H1 (cell line): ENCODE measurements at places on chromosomes 13 and 19.

- no peak for DNase-seq
Observed at GRCh38 chr13:99391781-99392469, 84.7 kb upstream of the GPR183 start.

DNA sequence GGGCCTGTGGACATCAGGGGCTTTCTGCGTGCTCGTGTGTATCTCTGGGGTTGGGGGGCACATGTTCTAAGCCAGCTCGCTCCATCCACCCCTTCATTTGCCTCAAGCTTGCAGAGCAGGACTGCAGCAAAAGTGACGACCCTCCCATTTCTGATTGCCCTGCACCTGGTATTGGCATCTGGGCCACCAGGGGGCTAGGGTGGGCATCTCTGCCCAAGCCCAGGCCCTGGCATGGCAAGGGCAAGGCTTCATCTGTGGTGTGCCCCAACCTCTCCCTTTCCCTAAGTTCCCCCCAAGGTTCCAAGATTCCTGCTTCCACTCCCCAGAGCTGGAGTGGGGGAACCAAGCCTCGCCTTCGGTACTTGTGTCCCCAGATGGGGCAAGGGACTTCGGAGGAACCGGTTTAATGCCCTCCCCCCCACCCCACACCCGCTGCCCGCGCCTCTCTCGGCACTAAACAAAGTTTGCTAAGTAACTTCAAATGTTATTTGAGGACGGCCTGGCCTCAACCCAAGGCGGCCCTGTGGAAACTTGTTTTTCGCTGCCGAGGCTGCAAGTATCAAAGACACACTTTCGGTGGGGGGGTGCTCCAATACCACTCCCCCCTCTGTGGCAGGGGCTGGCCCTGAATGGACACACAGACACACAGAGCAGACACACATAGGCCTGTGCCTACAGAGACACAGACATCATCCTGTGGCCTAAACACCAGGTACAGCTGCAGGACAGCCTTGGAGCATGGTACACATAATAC is 12.2 kb downstream of the NFIX start:
- no peak for DNase-seq

DNA sequence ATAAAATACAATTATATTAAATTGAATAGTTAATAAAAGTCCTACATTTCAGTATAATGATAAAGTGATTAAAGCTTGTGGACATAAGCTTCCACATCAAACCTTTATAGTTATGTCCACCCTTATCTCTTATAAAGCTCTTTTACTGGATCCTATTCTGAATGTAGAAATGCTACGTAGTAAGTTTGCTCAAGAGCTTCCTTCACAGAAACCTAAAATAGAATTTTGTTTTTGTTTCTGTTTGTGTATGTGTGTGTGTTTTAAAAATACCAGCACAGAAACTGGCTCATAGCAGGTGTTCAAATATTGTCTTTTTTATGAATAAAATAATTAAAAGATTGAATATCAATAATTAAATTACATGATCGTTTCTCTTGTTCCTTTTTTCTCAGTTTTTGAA is 21.0 kb upstream of the UFM1 start:
- DNase-seq, result no peak

GRCh38 chr13:99299256-99299919 is 7.8 kb downstream of the GPR183 start:
- no peak for DNase-seq

- no peak for DNase-seq
Observed at GRCh38 chr13:108961542-108962125, 332.2 kb downstream of the MYO16 start.

- no peak for DNase-seq
Observed at GRCh38 chr19:610801-611480, 21.3 kb downstream of the HCN2 start.

DNA sequence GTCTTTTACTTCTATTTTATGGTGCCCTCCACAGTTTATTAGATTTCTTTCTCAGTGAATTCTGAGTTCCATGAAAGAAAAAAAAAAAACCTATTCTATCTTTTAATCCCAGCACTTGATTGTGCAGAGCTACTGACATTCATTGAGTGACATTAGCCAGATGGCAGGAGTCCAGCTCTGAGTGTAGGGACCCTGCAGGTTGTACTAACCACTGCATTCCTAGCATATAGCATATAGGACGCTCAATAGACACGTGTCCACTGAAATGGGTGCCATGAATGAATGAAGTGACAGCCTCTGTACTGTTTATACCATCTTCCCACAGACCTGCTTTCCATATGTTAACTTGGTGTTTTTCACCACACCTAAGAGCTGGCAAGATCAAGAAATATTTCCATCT is 206.3 kb downstream of the RAP2A start:
- no peak for DNase-seq

DNA sequence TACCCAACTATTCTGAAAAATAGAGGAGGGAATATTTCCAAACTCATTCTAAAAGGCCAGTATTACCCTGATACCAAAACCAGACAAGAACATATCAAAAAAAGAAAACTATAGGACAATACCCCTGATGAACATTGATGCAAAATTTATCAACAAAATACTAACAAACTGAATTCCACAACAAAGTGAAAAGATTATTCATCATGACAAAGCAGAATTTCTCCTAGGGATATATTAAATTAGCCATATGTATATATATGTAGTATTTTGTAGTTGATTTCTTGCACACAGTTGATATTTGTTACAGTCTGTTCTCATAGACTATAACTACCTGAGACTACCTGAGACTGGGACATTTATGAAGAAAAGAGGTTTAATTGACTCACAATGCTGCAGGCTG is 495.0 kb upstream of the SPRY2 start:
- DNase-seq, result no peak

GRCh38 chr19:41206926-41207750 is 11.9 kb upstream of the AXL start:
- DNase-seq, result no peak

DNA sequence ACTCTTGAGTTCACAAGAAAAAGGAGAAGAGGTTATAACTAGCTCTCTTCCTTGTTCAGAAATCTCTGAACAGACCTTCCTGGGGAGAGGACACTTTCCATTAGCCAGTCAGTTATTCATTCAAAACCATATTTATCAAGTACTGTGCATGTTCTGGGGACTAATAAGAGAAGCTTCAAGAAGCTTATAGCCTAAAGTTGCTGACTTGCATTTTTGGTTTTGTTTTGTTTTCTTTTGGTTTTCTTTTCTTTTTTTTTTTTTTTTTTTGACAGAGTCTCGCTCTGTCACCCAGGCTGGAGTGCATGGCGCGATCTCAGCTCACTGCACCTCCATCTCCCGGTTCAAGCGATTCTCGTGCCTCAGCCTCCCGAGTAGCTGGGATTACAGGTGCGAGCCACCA is 471.4 kb downstream of the KLF12 start:
- DNase-seq, result no peak

DNA sequence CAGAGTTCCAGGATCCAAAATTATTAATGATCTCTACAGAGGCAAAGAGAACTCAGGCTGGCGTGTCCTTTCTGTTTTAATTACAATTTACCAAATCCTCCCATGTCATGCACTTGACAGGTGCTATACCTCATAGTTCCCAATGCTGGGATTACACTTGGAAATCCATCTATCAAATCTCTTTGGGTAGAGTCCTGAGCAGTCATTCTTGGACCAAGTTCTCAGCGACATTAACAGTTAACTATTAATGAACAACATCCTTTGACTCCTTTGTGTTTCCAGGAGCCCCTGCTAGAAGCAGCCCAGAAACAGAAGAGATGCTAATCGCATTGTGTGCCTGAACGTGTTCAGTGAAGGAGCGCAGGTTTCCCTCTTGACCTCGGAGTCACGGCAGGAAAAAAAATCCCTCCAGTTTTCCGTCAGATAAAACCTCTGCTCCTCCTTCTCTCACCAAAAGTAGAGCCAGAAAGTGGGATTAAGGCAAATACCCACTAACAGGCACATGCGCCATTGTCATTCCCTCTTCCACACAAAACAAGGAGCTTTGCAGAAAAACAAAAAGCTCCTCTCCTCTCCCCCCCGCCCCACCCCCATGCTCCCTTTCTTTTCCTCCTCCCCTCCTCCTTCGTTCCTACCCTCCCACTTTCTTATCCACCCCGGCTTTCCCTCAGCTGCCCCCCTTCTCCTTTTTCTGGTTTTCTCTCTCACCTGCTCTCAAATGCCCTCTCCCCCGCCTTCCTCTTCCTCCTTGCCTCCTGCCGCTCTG is 224.7 kb downstream of the ZIC5 start:
- DNase-seq, result peak; percentile 65

GRCh38 chr13:95714142-95714832 is 37.3 kb downstream of the DNAJC3 start:
- DNase-seq, result no peak

- peak; percentile 56 for DNase-seq
Observed at GRCh38 chr13:20945952-20946383, 43.4 kb upstream of the XPO4 start.

GRCh38 chr13:27918041-27918917 is 1.5 kb upstream of the PDX1 start:
- DNase-seq, result no peak

DNA sequence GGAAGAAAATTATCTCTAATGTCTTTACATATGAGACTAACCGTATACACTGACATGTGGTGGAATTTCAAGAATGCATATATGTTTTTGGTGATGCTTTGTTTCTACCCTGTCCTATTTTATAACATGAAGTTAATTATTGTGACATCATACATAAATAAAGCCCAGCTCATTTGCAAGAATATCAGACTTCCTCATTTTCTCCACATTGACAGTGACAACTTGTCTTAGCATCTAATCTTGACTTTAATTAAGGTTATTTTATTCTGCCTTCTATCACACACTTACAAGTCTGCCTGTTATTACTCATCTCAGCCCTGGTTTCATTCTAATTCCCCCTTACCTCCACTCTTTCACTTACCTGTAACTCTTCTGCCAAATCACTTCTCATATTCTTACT is 140.6 kb upstream of the STARD13 start:
- DNase-seq, result no peak

- DNase-seq, result peak; percentile 38
Observed at GRCh38 chr13:99886706-99887105, 84.9 kb downstream of the ZIC5 start.

DNA sequence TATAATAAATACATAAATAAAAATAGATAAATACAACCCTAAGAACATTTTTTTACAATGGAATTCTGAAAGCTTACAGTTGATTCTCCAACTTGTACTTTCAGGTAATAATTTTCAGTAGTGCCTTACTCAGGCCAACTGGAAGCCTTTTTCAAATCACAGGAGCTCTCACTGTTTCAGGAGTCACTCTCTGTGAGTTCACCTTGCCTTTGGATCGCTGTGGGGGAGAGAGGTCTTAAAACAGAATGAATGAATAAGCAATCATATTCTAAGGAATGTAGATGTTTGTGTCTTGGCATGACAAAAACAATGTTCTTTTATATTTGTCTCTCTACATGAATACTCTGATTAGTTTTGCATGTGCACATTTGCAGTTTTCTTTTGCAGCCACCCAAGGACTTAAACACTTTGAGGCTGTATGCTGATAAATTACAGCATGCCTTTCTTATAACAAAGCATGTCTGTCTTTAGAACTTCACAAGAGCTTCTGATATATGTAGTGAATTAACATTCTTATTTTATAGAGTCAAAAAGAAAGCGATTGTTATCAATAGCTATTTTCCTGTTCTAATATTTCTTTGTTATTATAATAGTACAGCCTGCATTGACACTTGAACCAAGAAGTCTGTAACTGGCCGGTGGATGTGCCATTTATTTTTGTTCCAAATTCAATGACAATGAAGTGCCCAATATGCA is 1111.5 kb upstream of the ATXN8OS start:
- no peak for DNase-seq

GRCh38 chr19:1516395-1516753 is 3.6 kb upstream of the ADAMTSL5 start:
- DNase-seq, result no peak

- no peak for DNase-seq
Observed at GRCh38 chr13:82002710-82003109, 1661.8 kb upstream of the SPRY2 start.
